ENCODE measurements at places on chromosomes 6 and 20.

- DNase-seq, result no peak
These were observed 75.1 kb upstream of the ATXN1 start for GRCh38 chr6:16836144-16836981.

GRCh38 chr6:127102299-127102698 is 16.2 kb upstream of the RSPO3 start:
- DNase-seq, result no peak

GRCh38 chr6:24936641-24937317 is 1.0 kb upstream of the RIPOR2 start:
- no peak for DNase-seq

DNA sequence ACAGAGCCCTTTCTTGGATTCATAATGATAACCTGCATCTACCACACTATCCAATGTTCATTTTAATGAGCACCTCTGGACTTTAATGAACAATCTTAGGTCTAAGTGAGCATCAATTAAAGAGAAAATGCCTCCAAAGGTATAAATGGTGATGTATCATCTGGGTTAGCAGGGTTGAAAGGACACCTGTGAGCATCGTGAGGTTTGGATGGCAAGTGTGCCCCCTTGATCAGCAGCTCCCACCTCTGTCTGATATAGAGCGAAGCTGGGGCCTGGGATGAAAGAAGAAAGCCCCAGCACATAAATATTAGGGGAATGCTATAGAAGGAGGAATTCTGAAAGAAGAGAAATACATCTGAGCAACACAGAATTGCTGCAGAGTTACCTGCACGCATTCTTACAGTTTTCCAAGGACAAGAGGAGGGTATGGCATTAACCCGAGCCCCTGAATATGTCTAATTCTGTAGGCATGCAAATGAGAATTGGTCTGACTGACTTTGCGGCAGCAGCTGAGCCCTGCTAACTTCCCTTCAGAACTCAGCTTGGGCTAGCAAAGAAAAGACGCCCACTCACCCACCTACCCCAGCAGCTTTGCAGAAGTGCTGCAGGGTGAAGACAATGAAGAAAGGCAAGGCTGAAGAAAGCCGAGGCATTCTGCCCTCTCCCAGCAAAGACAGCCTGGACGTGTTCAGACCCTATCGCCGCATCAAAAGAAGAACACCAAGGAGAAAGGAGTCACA is 136.2 kb downstream of the GMPR start:
- no peak for DNase-seq

DNA sequence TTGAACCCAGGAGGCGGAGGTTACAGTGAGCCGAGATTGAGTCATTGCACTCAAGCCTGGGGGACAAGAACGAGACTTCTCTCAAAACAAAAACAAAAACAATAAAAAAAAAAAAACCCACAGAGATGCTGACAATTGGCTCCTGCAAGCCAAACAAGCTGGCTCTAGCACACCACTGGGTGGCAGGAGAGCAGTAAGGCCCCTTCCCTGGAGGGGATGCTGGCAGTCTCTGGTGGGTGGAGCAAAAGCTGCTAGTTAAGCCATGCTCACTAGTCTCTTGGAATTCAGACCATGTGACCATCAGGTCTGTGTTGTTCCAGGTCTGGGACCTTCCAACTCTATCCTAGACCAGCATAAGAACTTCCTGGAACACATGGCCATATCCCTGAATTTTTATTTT is 18.9 kb upstream of the DSN1 start:
- no peak for DNase-seq

GRCh38 chr6:104473021-104473429 is 386.7 kb downstream of the HACE1 start:
- no peak for DNase-seq

- no peak for DNase-seq
These were observed 124.6 kb upstream of the CDH4 start for GRCh38 chr20:61127311-61128039.

DNA sequence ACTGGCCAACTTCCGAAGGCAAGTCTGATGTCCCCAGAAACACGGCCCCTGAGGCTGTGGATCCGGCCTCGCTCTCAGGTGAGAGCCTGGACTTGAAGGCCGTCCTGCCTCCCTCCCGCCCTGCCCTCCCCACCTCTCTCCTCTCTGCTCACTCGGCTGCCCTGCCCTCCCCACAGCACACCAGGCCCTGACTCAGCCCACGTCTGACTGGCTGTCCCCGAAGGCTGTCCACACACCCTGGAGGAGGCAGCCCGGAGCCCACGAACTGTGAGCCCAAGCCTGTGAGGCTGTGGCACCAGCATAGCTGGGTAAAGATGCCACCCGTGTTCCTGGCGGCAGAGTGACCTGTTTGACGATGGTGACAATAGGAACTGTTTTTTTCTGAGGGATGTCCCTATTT is 16.3 kb downstream of the GATA5 start:
- no peak for DNase-seq

- DNase-seq, result no peak
These were observed 116.7 kb downstream of the JPH2 start for GRCh38 chr20:44070139-44070900.

DNA sequence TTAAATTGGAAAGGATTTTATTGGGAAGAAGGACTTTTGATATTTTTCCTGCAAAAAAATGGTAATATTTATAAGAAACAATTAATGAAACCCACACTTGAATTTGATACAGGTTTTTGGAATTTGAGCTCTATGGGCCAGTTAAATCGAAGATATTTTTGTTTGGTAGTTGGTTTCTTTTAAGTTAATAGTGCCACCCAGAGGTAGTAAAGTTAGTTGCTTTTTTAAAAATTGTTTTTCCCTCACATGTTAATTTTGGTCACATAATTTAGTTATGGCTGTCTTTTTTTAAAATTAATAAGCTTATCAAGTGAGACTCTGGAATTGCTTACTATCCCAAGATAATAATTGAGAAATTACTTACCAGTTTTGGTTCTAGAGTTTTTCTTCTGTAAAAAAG is 7.1 kb downstream of the PRIM2 start:
- no peak for DNase-seq

DNA sequence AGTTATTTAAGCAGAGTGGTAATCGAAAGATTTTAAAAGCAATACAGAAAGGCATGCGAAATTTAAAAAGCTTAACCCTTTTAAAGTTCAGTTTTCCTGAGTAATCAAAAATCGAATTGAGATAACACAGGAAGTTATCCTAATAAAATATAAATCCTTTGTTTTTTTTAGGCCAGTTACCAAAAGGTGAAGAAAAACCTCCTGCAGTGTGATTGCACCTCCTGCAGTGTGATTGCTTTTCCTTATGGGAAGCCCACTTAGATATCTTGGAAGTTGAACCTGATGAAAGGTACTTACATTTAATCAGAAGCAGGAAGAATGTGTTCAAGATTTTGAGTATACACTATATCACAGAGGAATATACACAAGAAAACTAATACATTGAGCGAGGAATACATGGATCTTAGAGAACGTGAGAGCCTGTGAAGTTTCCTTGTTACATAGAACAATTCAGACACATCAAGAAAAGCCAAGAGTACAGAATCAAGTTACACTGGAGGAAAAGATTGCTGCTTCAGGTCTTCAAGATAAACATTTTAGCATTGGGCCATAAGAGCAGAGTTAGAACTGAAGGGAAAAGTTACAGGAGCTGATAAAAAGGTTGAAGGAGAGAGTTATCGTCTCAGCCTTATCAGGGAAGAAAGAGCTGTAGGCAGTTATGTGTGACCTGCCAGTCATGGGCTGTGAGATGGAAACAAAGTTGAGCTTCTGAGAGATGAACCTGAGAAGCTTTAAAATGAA is 7.7 kb upstream of the TMEM181 start:
- no peak for DNase-seq

Data from stimulated activated CD8-positive, alpha-beta memory T cell treated with anti-CD3 and anti-CD28 coated beads, Interleukin-7, amount 100 ng/mL, for 1 hour (primary cell).